Stimulated activated CD8-positive, alpha-beta memory T cell treated with anti-CD3 and anti-CD28 coated beads, Interleukin-7, amount 100 ng/mL, for 4 hours (primary cell): ENCODE measurements at places on chromosomes 4 and X.

DNA sequence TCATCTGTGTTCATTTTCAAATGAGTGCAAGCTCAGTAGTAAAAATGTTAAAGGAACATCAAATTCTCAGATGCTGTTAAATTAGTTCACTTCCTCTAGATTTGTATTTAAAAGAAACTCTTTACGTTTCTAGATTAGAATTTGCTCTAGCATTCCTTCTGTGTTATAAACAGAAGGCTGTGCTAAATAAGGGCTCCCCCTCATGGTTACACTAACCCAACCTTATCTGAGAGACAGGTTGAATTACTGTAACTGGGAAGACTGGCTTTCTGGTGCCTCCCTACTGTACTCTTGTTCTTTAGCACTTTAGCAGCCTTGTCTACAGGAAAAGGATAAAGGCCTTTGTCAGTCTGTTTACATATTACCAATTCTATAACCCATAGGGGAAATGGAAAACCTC lies 56.8 kb downstream of the RXFP1 start:
- DNase-seq: no peak

DNA sequence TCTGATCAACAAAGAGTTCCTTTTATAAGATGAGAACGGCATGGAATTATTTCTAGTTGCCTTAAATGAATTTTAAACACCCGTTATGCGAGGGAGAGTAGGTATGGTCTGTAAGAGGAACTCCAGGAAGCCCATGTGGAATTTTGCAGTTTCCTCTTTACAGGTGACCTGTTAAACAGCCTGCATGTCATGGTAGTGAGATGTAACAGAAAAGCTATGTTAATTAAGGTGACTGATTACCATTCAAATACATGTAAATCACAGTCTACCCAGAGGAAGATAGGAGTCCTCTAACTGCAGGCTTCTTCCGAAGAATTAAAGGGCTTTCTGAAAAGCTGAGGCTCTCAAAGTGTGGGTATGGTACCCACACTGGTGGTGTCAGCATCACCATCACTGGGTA lies 163.6 kb downstream of the CBR4 start:
- no peak for DNase-seq

- no peak for DNase-seq
Observed at GRCh38 chr4:128354205-128354821, 66.7 kb upstream of the PGRMC2 start.

- DNase-seq: no peak
Observed at GRCh38 chr4:168200685-168201084, 108.3 kb downstream of the ANXA10 start.

DNA sequence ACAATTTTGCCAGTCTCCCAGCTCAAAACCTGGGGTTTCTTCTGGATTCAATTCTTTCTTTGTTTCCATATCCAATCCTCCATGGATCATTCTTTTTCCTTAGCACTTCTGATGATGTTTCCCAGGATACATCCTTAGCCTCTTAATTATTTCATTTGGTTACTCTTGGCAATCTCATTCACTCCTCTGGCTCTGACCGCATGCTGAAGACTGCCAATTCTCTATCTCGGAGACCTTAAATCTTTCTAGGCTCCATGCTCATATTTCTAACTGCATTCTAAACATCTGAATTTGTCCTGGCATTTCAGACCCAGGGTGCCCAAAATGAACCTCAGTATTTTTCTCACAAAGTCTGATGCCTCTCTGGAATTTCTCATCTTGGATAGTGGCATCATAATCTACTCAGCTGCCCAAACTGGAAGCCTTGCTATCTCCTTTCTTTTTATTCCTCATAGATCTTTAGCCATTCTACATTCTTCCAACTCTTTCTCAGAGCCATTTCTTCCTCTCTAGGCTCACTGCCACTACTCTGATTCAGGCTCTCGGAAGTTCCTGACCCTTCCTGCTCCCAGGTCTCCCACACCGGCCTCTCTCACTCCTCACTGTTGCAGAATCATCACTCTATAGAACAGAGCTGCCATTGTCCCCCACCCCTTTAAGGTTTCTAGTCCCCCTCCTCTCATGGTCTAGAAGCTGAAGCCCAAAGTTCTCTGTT lies 290.2 kb downstream of the CAMK2D start:
- DNase-seq: no peak

- DNase-seq: no peak
Observed at GRCh38 chr4:111854494-111855087, 290.7 kb upstream of the FAM241A start.

DNA sequence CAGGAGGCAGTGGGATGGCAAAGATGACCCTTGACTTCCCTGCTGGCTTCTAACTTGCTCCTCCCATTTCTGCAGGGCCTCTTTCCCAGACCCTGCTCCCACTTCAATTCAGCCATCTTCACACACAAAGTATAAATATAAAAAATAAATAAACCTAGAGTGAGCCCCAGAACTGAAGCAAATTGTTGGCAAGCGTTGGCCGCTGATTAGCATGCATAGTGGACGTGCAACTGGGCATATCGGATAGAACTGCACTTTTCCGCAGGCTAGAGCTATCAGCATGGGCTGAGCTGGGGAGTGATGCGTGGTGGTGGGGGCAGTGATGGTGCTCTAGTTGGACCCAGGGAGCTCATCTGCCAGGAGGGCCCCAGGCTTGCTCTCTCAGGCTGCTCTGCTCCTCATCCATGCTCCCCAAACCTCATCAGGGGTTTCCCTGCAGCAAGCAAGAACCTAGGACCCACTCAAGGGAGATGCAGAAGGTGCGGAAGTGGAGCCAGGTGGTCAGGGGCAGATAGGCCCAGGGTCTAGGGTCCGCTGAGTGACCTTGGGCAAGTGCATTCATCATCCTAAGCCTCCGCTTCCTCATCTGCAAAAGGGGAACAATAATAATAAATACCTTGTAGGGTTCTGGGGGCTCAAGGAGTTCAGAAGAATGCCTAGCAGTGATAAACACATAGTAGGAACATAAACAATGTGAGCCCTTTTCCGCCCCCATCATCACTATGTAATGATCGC lies 146.8 kb upstream of the PJA1 start:
- DNase-seq: no peak

DNA sequence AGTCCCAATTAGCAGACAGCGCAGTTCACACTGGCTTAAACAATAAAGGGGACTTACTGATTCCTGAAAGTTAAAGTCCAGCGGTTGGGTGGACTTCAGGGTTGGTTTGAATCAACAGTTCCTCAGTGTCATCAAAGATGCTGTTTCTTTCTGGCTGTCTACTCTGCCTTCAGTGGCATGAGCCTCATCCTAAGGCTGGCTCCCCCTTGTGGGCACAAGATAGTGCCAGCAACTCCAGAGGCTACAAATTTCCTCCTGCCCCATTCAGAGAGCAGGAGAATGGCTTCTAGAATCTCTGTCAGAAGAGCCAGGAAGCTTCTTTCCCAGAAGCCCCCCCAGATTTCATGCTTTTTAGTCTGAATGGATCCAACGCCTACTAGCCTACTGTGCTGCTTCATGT lies 82.4 kb upstream of the MTM1 start:
- peak; percentile 5 for DNase-seq

- no peak for DNase-seq
Observed at GRCh38 chr4:37628977-37629609, 57.1 kb downstream of the RELL1 start.

DNA sequence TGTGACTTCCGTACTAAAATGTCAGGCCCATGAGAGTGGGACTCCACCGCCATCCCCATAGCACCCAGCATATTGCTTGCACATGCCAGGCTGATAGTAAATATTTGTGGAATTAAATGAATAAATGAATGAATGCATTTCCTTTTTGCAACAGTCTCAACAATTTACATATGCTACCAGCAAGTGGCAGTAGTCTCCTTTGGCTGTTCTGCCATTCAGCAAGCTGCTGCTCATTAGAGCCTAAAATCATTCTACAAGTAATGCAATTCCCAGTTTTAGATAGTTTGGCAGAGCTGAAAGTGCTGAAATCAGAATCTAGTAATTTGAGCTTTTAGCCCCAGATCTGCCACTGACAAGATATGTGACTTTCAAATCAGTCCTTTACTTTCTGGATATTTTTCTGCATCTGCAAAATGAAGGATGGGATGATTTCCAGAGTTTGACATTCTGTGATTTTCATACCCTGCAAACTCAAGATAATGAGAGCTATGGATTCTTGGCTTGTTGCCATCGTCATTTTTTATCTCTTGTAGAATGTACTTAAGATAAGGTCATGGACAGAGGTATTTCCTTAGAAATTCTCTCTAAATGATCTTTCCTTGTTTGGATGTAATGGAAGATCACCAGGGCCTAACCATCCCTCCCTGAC lies 35.7 kb upstream of the INTS6L start:
- DNase-seq: no peak

DNA sequence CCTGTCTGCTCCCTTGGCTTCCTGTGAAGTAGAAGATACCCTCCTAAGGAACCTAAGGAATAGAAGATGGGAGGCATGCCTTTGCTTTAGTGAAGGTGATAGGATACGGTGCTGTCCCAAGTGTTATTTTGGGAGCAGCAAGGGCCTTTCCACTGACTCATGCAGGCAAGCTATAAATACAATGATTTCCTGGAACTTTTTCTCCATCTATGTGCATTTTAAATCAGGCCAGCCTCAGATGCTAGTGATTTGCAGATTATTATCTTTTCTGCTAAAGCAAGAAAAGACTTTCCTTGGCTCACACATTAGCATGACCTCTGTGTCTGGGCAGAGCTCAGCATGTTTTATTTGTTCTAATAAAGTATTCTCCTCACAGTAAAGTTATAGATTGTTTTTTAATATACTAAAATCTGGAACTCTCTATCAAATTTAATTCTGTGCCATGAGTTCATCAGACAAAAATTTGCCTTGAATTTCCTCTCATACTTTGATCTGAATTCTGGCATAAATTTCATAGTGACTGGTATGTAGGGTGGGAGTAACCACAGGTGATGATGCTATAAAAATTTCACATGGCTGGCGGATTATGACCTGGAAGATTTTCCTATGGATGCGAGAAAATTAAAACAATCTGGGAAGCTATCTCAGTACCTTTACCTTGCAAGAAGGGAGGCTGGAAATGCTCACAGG lies 131.7 kb downstream of the REPS2 start:
- DNase-seq: no peak

DNA sequence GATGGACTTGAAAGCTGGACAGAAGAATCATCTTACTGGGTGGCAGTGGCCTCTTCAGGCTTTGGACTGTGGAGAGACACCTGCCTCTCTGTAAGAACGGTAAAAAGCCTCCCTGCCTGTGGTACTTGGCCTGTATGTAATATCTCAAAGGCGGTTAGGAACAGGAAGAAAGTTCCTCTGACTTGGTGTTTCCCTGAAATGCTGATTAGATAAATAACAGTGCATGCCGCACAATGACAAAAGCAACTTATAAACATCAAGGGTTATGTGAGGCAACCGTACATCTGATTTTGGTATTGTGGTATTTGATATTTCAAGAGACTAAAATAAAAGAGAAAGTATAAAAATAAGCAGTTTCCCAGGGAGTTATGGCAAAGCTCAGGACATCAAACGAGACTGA lies 92.4 kb upstream of the SORBS2 start:
- DNase-seq: no peak

GRCh38 chr4:2290974-2291704 lies 29.2 kb upstream of the MXD4 start:
- DNase-seq: peak; percentile 63

GRCh38 chrX:150409964-150410363 lies 46.8 kb downstream of the MAMLD1 start:
- DNase-seq: no peak

- DNase-seq: no peak
Observed at GRCh38 chr4:184370711-184371389, 103.5 kb downstream of the IRF2 start.

- no peak for DNase-seq
Observed at GRCh38 chrX:39725928-39726619, 371.7 kb downstream of the BCOR start.

DNA sequence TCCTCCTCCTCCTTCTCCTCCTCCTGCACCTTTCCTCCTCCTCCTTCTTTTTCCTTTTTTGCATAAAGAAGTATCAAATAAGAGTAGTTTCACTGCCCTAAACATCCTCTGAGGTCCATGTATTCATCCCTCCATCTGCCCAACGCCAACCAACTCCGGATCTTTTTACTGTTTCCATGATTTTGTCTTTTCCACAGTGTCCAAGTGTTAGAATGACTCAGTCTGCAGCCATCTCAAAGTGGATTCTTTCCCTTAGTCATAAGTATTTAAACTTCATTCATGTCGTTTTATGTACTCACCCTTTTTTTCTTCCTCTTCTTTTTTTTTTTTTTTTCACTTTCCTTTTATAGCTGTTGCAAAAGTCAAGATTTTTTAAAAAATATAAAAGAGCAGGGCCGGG lies 12.9 kb downstream of the CSF2RA start:
- no peak for DNase-seq

DNA sequence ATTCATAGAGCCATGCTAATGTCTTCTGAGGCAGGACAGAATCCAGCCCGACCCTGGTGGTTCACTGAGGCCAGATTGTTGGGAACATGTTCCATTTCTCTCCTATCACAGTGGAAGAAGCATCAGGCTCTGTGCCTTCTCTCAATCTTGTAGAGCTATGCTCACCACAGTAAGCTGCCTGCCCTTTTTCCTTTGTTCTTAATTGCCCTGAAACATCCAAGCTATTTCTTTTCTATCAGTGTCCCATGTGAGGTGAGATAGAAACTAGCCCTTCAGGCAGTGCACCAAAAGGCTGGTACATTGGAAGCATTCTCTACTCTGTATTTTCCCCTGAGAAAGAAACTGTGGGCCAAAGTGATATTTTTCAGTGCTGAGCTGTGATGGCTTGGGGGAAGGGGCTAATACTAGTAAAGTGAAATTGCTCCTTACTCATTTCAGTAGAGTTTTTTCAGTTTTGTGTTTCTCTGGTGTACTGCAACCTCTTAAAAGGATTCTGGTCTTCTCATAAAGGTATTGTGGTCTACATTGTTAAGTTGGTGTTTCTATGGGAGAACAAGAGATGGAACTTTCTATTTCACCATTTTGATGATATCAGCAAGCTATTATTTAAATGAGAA lies 611.2 kb downstream of the RPA4 start:
- no peak for DNase-seq

DNA sequence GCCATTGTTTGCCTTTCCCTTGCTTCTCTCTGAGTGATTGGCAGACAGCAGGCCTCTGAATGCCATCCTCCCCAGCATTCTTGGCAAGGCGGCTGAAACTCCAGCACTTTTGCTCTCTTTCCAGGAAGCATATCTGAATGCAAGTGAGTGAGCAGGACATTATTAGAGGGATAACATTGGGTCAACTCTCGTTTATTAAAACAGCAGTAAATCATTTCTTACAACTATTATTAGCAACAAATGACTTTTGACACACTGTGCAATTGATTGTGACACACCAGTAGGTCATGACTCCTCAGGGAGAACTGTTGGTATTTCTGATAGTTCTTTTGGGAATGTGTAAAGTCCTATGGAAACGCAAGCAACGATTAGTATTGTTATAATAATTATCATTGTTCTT lies 103.8 kb downstream of the EFNB1 start:
- no peak for DNase-seq

GRCh38 chr4:6513678-6514077 lies 41.3 kb upstream of the PPP2R2C start:
- no peak for DNase-seq

DNA sequence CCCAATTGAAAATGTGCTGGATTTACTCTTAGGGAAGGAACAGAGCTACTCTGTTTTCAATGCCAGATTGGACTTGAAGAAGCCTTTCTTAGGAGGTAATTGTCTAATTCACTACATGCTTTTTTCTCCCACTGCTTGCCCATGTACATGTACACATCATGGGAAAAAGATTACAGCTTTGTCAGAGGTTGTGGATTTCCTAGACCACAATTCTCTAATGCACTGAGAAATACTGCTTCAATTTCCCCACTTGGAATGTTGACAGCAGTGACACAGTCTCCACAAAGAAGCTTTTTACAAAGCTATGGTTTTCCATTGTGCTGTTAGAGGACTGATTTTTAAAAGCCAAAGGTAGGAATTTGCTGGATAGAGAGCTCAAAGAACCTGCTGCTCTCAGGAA lies 19.5 kb downstream of the ZAR1 start:
- DNase-seq: no peak
